Activated T-helper 9 cell treated with anti-CD3 and anti-CD28 coated beads, Interleukin-2, amount 50 U/mL, for 16 hours (primary cell): ENCODE measurements at places on chromosomes 7 and 10.

- no peak for DNase-seq
Measured at GRCh38 chr10:101616415-101617101, 28.4 kb downstream of the DPCD start.

- DNase-seq = no peak
Measured at GRCh38 chr7:66356277-66356721, 151.2 kb downstream of the TPST1 start.

- peak; percentile 21 for DNase-seq
Measured at GRCh38 chr10:4652111-4653010, 173.6 kb upstream of the AKR1E2 start.

GRCh38 chr7:15607529-15608210 lies 45.9 kb upstream of the AGMO start:
- no peak for DNase-seq

DNA sequence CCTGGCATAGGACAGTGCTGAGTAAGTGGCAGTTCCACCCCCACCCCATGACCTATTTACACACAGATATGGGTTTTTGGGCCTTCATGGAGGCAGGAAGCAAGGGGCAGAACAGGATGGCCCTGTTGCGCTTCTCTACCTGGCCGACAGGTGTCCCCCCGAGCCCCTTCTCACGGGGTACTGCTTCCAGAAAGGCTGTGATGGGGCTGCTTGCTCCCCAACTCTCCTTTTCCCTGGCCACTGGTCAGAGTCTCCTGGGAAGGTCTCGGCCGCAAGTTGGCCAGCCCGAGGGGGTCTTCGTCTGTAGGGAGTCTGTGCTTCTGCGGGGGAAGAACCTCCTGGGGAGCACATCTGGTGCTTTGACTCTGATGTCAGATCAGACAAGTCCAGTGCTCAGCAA lies 139.8 kb upstream of the TNS3 start:
- no peak for DNase-seq

DNA sequence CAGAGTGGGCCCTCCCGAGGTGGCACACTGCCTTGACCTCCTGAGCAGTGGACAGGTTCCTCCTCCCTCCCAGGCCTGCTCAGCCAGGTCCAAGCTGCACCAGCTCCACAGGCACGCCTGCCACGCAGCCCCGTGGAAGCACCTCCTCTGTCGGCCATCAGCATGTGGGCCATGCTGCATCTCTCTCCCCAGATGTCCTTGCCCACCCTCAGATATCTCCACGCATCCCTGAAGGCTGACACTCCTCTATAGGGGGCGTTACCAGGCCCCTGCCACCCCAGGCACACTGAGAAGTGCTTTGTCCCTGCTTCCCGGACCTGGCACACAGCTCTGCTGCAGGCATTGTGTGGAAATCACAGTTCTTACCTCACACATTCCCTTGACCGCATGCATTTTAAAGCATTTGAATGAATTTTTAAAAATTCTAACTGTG lies 598.5 kb downstream of the SDK1 start:
- no peak for DNase-seq

- DNase-seq = no peak
Measured at GRCh38 chr7:23161482-23161881, 20.4 kb upstream of the NUP42 start.

GRCh38 chr7:108525327-108525984 lies 479 bp downstream of the PNPLA8 start:
- no peak for DNase-seq

DNA sequence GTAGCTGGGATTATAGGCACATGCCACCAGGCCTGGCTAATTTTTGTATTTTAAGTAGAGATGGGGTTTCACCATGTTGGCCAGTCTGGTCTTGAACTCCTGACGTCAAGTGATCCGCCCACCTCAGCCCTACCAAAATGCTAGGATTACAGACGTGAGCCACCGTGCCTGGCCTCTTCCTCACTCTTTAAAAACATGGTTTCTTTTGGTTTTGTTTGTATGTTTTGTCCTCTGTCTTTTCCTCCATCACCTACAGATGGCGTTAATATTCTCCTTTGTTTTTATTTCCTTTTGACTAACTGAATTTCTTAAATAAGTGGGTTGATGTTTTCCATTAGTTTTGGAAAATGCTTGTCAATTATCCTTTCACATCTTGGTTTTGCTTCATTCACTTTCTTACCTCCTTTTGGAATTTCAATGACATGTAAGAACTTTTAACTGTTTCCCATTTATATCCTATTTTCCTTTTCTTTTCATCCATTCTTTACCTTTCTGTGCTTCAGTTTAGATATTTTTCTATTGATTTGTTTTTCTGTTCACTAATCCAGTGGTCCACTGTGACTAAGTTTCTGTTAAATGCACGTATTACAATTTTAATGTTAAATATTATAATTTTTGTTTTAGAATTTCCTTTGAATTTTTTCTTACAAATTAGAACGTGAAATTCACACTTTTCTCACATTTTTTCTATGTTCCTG lies 104.1 kb downstream of the ZNF467 start:
- no peak for DNase-seq

DNA sequence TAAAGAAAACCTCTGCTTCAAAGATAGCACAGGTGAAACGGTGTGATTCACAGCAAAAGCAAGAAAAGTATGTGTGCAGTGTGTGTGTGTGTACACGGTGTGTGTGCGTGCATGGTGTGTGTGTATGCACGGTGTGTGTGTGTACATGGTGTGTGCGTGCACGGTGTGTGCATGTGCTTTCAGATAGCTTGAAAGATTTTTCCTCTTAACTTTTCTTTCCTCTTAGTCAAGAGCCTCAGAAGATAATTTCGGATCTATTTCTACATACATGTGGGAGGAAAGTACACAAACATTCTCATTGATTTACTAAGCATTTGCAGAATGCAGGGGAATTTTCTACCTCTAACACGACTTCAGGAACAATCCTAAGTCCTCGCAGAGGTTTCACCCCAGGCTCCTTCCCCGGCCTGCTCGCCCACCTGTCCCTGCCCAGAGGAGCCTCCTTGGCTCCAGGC lies 2.9 kb downstream of the FGFR2 start:
- no peak for DNase-seq

- no peak for DNase-seq
Measured at GRCh38 chr10:1644191-1644711, 93.1 kb downstream of the ADARB2 start.

- no peak for DNase-seq
Measured at GRCh38 chr10:97180986-97181385, 4.8 kb downstream of the SLIT1 start.

- no peak for DNase-seq
Measured at GRCh38 chr7:139943401-139943800, 114.3 kb downstream of the TBXAS1 start.

- no peak for DNase-seq
Measured at GRCh38 chr7:146755585-146755984, 639.0 kb downstream of the CNTNAP2 start.

GRCh38 chr7:44965937-44966730 lies 12.7 kb downstream of the MYO1G start:
- DNase-seq = no peak

GRCh38 chr10:17918187-17918903 lies 33.4 kb upstream of the SLC39A12 start:
- no peak for DNase-seq

GRCh38 chr7:45084336-45084735 lies 4.4 kb downstream of the NACAD start:
- no peak for DNase-seq

GRCh38 chr10:131909929-131910328 lies 9.1 kb downstream of the PPP2R2D start:
- no peak for DNase-seq

DNA sequence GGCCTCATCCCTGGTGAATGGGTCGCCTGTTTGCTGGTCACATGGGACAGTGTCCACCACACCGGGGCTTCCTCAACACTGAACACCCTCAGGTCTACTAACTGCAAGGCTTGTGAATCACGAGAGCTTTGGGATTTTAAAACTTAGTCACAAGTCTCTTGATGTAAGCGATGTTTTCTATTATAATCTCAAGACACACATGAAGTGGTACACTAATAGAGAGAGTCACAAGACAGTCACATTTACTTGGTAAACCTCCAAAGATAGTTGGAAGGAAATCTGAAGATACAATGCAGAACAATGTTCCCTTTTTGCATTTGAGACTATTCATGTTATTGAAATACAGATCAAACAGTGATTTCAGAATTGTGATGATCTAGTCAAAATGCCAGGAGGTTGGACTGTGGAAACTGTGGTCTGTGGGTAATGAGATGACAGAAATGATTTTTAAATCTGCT lies 233.1 kb upstream of the KLF6 start:
- no peak for DNase-seq

- no peak for DNase-seq
Measured at GRCh38 chr10:17064435-17064834, 65.2 kb downstream of the CUBN start.

DNA sequence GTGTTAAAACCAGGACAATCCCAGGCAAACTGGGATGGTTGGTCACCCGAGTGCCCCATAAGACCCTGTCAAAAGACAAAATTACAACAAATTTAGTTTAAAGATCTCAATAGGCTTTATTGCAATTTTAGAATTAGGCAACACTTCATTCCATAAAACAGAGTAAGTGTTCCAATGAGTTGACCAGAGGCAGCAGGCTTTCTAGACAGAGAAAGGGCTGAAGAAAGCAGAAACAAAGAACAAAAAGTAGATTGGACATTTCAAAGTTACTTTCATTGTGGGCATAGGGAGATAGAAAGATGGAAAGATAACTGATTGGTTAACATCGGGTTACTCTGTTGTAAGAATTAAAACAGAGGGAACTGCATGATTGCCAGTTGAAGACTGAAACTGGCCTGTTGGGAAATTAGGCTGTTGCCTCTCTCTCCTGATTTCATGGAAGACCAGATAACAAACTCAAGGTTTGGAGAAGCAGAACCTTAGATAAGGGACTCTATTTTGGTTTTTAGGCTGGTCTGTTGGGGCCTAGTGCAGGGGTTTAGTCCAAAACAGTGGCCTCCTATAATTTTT lies 36.3 kb downstream of the ENTPD1 start:
- DNase-seq = no peak

GRCh38 chr10:116255886-116256751 lies 16.9 kb downstream of the GFRA1 start:
- no peak for DNase-seq

DNA sequence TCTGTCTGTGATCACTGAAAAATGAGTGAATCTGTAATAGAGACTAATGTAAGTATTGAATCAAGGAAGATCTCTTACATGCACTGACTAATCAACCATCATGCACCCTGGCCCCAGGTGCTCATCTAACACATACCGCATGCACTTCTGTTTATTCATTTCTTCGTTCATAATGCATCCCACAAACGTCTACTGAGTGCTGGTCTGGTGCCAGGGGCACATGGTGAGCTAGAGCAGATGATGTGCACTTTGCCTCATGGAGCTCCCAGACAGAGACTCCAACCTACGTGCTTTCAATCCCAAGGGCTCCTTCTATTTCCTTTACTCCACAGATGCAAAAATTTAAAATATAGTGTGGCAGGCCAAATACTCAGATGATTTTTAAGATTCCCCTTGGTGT lies 10.7 kb downstream of the C10orf90 start:
- DNase-seq = no peak

DNA sequence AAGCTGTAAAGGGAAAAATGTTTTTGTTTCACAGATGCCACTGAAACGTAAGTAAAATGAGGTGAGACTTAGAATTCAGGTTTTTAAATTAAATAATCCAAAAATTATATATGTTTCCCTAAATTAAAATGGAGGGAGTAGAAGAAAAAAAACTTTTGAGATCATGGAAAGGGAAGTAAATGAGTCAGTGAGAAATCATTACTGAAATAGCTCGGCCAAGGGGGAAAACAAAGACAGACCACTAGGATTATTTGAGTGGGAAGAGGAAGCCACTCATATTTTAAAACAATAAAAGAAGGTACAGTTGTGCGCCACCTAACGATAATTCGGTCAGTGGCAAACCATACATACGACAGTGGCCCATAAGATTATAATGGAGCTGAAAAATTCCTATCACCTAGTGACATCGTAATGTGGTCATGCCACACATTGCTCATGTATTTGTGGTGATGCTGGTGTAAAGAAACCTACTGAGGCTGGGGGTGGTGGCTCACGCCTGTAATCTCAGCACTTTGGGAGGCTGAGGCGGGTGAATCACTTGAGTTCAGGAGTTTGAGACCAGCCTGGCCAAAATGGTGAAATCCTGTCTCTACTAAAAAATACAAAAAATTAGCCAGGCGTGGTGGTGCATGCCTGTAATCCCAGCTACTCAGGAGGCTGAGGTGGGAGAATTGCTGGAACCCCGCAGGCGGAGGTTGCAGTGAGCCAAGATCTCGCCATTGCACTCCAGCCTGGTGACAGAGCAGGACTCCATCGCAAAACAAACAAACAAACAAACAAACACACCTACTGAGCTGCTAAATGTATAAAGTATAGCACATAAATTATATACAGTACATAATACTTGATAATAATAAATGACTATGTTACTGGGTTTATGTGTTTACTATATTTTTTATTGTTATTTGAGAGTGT lies 64.7 kb downstream of the MKX start:
- DNase-seq = no peak

DNA sequence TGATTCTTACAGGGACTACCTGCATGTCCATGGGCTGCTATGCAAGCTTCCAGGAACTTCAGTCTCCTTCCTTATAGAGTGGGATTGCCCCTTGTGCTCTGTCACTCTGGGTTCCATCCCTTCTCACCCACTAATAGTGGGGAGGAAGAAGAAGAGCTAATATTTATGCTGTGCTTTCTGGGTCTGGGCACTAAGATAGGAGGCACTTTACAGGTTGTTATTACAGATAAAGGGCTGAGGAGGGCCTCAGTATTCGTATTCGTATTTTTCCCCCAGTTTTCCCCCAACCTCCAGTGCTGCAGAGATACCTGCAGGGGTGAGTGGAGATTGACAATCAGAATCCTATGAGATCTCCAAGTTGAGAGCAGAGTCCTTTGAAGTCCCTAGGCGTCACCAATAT lies 14.2 kb downstream of the HK1 start:
- DNase-seq = no peak

DNA sequence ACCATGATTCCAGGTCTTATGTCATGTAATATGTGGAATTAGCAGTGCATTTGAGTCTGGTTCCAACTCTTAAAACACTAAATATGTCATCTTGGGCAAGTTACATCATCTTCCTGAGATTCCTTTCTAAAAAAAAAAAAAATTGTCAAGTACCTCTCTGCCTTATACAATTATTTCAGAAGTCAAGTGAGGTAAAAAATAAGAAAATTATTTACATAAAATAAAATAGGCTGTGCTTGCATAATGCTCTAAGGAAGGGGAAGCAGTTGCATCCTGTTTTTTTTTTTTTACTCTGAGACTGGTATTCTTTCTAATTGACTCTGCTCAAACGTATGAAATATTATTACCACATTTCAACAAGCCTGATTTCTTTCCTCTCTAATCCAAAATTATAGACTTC lies 55.1 kb upstream of the SEMA3A start:
- DNase-seq = no peak

- DNase-seq = no peak
Measured at GRCh38 chr10:112953174-112954159, 3.4 kb downstream of the TCF7L2 start.

DNA sequence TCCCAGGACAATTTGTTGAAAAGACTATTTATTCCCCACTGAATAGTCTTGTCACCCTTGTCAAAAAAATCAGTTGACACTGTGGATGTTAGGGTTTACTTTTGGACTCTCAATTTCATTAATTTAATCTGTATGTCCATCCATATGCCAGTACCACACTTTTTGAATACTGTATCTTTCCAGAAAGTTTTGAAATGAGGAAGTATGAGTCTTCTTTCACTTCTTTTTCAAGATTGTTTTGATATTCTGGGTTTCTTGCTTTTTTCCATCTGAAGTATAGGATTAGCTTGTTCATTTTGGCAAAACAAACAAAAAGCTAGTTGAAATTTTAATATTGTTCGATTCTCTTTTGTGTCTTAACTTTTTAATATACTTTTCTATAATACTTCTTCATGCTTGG lies 21.7 kb downstream of the KLHDC10 start:
- no peak for DNase-seq
